Stimulated activated CD8-positive, alpha-beta memory T cell treated with anti-CD3 and anti-CD28 coated beads, Interleukin-15, amount 100 ng/mL, for 24 hours (primary cell): ENCODE measurements at places on chromosomes 13 and 19.

DNA sequence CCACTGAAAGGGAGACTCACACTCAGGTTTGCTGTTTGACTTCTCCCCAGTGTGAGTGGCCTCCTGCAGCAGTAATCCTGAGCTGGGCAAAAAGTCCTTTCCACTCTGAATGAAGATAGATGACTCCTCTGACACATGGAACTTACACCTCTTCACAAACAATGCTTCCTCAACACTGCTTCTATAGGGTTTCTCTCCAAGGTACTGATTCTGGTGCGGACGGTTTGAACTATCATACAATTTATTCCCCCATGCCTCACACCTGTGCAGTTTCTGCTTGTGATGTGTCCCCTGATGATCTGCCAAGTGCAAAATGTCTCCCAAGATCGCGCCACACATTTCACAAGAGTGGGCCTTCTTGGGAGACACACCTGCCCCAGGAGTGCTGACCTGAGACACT, 7.6 kb downstream of the ZNF418 start:
- no peak for DNase-seq

GRCh38 chr13:79880818-79881217, 399.9 kb downstream of the NDFIP2 start:
- DNase-seq: no peak

DNA sequence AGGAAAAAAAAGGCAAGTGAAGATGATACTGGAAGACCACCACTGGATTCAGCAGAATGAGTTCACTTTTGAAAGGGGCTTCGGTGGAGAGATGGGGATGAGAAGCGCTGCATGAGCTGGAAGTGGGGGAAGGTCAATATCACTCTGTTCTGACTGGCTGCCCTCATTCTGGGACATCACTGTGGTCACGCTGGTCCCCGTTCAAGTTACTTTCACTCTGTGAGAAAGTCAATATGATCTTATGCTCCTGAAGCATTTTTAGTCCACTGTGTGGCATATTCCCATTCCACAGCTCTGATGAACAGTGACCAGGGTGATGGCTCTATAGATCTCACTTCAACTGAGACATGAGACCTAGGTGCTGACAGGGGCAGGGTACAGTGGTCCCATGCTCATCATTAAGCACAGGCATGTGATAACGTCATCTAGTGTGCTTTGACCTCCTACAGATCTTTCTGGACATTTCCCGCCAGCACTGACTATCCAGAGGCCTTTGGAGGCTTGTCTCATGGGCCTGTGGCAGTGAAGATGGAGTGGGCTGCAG, 40.2 kb upstream of the GPR183 start:
- DNase-seq: no peak

GRCh38 chr13:31797154-31797775, 57.9 kb downstream of the RXFP2 start:
- DNase-seq: no peak

GRCh38 chr19:47190167-47190727, 40.8 kb downstream of the BBC3 start:
- no peak for DNase-seq

DNA sequence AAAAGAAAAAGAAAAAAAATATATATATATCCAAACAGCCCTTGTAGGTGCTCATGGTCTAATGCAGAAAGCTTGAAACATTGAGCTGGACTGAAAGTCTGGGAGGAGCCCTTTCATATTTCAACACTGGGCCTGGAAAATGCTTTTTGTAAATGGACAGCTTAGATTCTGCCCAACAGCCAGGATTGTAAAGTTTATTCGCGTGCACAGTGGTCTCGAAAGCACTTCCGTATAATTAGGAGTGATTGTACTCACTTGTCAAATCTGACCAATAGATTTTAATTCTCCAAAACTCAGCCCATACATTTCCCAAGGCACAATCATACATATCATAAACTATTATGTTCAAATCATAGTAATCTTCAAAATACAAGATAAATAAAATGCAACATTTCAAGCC, 260.1 kb downstream of the COL4A1 start:
- no peak for DNase-seq

DNA sequence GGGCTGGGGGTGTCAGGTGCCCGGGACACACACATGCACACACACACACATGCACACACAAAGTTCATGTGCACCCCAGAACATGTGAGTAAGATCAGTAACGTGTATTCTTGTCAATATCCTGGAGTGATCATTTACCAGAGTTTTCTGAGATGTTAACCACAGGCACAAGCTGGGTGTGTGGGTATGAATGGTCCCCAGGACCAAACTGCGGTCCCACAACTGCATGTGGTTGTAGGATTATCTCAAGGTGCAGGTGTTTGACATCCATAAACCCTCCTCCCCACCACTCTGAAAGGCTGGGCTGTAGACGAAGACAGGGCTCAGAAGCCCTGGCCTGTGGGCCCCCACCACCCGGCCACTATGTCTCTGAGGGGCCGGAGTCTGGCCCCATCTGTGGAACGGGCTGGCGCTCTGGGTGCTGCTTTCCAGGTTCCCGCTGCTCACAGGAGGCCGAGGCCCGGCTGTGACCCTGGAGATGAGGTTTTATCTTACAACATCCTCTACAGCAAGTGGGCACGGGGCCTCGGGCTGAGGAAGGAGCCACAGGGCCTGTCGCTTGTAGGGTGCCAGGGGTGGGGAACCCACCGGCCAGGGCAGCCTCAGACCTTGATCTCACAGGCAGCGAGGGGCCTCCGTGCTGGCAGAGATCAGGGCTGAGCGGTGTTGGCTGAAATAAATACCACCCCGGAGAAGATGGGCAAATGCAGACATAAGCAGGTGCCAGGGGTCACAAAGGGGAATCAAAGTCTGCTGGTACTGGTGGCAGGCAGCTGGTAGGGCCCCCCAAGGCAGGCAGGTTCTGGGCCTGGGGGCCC, 4.3 kb downstream of the F2RL3 start:
- no peak for DNase-seq

DNA sequence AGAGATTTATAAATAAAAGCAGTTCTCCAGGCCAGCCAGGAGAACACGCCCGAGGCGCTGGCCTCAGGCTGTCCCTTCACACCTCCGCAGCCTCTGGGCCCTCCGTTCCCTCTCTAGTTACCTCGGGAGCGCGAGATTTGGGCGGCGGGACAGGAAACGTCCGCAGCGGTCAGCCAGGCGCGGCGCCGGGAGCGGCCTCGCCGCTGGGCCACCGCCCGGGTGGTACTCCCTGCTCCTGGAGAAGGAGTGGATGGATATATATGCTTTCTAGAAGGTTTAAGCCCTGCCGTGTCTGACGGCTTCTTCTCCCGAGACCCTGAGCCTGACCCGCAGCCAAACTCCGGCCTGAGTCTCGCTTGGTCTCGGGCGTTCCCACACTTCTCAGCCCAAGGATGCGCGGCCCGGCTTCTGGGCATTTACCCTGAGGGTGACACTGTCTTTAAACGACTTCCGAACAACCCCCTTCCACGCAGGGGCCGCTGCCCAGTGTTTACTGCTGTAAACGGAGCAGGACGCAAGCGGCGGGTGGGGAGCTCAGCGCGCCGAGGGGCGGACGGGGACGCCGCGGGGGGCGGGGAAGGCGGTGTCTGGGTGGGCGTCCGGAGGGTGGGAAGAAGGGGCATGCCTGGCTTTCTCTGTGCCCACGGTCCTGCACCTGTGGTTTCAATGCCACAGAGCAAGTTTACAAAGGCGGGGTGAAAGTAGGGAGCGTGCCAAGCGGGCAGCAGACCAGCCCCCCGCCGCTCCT, 2.0 kb upstream of the ZIC2 start:
- DNase-seq: no peak

DNA sequence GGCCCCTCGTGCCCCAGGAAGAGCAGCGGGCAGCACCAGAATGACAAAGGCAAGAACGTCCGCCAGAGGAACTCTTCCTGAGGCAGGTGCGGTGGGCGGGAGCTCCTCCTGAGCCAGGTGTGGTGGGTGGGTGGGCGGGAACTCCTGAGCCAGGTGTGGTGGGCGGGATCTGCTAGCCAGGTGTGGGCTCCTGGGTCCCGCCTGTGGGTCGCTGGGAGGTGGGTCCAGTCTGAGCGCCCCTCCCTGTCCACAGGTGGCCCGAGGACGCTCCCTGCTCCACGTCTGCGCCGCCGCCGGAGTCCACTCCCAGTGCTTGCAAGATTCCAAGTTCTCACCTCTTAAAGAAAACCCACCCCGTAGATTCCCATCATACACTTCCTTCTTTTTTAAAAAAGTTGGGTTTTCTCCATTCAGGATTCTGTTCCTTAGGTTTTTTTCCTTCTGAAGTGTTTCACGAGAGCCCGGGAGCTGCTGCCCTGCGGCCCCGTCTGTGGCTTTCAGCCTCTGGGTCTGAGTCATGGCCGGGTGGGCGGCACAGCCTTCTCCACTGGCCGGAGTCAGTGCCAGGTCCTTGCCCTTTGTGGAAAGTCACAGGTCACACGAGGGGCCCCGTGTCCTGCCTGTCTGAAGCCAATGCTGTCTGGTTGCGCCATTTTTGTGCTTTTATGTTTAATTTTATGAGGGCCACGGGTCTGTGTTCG, 7.0 kb upstream of the HCN2 start:
- no peak for DNase-seq

DNA sequence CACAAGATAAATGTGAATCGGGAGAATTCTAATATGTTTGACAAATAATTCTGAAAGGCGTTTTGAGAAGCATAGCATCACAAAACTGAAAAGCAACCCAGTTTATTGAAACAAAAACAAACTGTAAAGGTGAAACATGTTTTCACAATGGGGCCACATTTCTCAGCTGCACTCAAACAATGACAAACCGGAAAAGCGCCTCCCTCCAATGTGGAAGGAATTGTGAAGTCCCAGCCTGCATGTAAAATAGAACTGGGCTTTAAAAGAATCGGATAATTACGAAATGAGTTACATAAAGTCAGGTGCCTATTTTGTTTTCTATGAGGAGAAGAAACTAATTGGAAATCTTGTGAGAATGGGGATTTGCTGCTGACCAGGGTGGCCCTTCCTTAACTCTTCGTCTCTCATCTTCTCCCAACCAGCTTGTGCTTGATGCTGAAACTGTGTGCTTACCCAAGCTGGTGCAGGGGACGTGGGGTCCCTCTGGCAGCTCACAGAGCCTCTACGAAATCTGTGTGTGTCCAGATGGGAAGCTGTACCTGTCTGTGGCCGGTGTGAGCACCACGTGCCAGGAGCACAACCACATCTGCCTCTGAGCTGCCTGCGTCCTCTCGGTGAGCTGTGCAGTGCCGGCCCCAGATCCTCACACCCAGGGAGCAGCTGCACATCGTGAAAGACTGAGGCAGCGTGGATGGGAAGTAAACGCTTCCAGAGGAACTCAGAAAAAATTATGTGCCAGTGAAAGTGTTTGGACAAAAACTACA, 109.4 kb downstream of the SACS start:
- DNase-seq: no peak

GRCh38 chr19:9940778-9941177, 4.5 kb upstream of the OLFM2 start:
- no peak for DNase-seq

DNA sequence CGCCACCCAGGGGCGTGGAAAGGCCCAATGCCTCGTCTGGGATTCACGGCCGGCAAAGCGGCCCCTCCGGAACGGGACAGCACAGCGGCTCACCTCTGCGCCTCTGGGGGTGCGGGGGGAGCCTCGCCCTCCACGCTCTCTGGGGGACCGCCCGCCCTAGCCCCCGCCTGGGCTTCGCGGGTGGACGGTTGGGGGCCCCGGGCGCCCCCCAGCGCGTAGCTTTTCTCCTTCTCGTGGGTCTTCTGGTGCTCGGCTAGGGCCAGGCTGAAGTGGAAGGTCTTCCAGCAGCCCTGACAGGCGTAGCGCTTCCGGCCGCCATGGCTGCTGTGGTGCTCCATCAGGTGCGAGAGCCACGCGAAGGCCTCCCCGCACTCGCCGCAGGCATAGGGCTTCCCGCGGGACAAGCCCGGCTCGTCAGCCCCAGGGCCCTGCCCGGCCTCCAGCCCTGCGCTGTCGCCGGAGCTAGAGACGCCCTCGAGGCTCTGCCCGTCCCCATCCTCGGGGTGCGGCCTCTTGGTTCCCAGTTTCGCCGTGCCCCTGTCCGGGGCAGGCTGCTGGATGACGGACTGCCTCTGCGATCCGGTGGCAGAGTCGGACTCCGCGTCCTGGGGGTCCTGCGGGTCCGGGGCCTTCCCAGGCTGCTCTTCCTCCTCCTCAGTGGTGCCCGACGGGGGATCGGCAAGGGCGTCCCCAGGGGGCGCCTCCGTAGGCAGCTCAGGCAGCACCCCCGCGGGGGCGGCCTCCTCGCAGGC, 13.3 kb downstream of the ZSCAN18 start:
- no peak for DNase-seq

- DNase-seq: no peak
Observed at GRCh38 chr19:12596485-12596884, 14.1 kb downstream of the ZNF490 start.

GRCh38 chr13:93534181-93534700, 307.6 kb downstream of the GPC6 start:
- no peak for DNase-seq

DNA sequence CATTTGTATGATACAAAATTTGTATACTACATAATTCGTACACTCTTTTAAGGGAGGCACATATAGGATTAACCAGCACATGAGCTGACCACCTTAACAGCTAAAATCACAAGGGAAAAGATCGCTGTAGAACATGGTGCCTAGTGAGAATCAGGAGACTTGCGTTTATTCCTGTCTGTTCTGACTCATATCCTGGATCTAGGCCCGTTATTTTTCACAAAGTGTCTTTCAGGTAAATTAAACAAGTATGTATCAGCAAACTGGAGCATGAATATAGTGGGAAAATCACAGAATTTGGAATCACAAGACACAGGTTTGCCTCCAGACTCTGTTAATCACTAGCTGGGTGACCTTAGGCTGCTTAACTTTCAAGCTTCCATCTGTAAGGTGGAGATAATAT, 47.5 kb upstream of the ESD start:
- DNase-seq: no peak
